ENCODE measurements at places on chromosomes 7 and 10.

GRCh38 chr10:71736570-71736952, 17.0 kb upstream of the C10orf105 start:
- no peak for DNase-seq

DNA sequence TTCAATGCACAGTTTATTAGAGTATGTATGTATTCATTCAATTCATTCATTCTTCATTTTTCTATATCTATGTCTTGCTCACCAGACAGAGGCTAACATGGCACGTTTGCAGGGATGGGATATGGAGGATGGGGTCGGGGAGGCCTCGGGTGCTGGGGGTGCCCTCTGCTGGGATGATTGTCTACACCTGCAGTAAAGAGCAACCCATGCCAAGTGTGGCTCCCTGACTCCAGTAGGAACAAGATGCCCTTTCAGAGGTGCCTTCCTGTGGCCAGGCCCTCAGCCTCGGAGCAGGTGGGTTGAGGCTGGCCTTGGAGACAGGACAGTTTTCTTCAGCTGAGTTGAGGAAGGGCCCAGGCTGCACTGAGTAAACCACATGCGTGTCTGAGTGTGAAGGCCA, 157.2 kb downstream of the SH2D4B start:
- no peak for DNase-seq

DNA sequence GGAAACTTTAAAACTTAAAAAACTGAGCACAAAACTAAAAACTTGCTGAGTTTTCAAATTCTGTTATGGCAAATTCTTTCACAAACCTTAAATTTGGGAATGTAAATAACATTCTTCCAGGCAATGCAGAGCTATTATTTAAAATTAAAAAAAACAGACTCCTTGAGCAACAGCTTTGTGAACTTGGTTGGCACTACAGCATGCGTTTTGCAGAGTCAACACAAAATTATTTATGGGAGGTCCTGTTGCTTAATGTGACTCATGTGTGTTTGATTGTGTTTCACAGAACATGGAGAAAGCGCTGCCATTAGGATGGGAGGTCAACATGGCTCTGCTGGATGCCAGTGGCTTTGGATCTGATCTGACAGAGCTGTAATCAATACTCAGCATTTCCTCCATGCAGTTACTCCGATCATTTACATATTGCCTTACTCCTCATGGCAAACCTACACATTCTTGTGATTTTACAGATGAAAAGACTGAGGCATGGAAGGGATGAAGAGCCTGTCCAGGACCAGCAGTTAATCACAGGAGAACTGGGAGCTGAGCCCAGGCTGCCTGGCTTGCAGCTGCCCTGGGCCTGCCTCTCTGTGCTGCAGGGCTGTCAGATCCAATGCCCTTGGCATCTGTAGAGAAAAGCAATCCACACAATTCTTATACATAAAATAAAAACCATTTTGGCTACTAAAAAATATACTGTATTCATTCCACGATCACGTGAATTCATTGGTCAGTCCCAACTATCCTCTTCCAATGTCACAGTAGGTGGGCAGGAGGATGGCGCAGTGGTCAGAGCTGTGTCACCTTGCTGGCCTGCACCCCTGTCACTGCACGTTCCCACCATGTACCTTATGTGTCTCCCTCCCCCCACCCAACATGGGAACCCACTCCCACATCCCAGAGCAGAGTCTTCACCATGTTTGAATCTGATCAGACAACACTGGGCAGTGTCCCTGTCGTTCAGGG, 200.9 kb downstream of the CXCL12 start:
- DNase-seq: no peak

GRCh38 chr7:151717415-151717814, 159.5 kb downstream of the PRKAG2 start:
- DNase-seq: no peak

GRCh38 chr7:140675726-140676125, 3.0 kb downstream of the ADCK2 start:
- DNase-seq: no peak

Measured in stimulated activated CD8-positive, alpha-beta memory T cell treated with anti-CD3 and anti-CD28 coated beads, Interleukin-15, amount 100 ng/mL, for 24 hours (primary cell).